COR-L47 (cell line): ENCODE measurements at places on chromosomes 6 and 20.

GRCh38 chr6:160494576-160494975 is 146.4 kb downstream of the SLC22A3 start:
- no peak for DNase-seq

DNA sequence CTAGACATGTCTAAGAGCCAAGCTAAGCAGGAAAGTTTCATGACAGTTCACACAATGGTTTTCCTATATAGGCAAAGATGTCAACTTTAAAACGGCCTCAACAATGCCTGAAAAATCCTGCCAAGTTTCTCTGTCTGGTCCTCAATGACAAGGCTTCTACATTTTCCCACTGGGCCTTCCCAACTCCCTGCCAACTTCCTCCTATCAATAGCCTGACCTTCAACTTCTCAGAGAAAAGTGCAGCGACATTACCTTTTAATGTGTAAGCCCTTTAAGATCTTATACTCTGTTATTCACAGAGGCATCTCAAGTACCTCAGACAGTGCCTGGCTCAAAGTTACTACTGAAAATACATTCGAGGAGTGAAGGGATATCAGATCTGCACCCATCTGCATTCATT is 56.2 kb upstream of the BTBD3 start:
- DNase-seq: no peak

GRCh38 chr6:93886416-93886815 is 467.1 kb upstream of the EPHA7 start:
- no peak for DNase-seq

DNA sequence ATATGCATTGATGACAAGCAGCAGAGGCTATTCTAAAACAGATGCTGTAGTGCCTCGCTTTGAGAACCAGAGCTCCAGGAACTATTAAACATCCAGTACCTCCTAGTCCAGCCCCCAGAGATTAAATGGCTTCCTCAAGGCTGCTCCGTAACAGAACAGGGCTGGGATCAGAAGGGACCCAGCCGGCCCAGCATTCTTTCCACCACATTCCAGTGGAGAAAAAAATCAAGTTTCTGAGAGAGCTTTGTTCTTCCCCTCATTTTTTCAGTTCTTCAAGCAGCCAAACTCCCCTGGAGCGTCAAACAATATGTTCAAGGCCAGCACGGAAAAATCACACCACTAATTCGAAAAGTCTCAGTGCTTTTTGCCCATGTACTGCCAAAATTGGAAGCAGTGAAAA is 5.8 kb upstream of the STMND1 start:
- no peak for DNase-seq

DNA sequence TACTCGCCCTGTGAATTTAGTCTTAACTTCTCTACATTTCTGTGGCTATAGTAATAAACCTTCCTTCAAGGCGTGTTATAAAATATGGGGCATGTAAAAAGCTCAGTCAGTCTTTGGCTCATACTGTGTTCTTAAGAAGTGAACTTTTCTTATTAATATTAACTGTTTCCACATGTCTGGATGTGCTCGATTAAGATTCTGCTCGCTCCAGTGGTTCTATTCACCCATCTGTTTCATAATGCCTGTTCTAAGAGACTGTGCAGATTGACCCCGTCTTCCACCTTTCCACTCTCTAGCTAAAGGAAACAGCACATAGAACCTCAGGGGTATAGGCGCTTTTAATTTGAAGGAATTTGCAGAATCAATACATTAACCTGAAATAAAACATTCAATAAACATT is 99.9 kb downstream of the L3MBTL3 start:
- no peak for DNase-seq

DNA sequence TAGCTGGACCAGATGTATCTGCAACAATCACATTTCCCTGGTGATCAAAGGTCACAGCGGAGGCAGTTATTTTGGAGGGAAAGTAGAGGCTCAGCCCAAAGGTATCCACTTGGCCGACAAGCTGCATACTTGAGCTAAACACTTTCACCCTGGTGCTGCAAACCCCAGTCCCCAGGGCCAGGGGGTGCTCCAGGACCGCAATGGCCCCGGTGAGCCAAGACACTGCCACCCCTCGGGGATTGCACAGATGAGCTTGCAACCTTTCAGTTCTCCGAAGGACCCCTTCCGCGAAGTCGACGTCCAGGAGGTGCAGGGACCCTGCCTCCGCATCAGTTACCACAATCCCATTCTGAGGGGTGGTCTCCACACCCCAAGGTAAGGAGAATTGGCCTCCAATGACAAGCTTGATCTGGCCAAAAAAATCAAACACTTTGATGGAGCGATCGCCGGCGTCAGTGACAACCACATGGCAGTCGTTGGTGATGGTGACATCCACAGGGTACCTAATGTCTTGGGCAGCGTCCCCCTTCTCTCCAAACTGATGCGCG is 823 bp downstream of the NHLRC1 start:
- DNase-seq: no peak
